ENCODE measurements at places on chromosomes 16 and 17. TPM values are rescaled to one million over a fixed set of nuclear protein-coding genes. Genes with fewer than 3 reads are reported as not detected.

The USP6 gene
- total RNA-seq = 0.37 TPM

The DNAI2 gene
- not detected for total RNA-seq

DNA sequence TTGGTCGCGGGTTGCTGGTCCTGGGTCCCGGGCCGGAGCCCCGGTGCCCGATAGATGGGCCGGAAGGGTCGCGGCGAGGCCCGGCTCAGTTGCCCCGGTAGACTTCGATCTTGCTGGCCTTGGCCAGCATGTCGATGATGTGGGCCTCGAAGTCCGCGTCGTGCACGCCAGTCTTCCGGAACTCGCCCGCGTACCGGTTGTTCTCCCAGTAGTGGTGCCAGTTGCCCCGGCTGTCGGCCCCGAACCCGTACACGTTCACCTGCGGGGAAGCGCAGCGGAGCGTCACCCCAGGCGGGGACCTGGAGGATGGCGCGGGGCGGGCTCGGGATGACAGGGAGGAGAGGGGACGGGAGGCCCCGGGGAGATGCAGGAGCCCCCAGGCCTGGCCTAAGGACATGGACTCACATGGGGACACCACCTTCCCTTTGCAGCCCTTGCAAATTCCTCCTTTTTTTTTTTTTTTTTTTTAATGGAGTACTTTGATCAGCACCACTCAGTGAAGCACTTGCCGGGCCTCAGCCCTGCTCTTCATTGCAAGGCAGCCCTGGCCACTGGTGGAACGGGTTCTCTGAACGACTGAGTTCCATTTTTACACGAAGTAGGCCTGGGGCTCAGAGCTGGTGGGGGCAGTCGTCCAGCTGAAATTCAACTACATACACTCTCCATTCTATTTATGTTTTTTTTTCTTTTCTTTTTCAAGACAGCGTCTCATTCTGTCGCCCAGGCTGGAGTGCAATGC is 35.1 kb downstream of the DDX19A start:
- DNase-seq = no peak

- no peak for DNase-seq
Observed at GRCh38 chr17:352421-353212, at the start of gene RPH3AL. Gene RPH3AL (minus strand): TSS chr17:352807. CDS start chr17:327543, 25,264 bp downstream.

DNA sequence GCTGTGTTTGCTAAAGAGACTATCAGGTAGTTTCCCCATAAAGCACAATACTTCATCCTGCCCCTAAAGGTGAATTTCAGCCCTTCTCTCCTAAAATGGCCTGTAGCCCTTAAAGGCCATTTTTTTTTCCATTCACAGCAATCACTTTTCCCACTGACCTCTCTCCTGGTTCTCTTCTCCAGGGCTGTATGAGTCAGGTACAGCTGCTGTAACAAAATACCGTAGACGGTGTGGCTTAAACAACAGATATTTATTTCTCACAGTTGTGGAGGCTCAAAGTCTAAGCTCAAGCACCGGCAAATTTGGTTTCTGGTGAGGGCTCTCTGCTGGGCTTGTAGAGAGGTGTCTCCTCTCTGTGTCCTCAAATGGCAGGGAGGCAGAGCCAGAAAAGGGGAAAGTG is 44.7 kb downstream of the ZNF18 start:
- DNase-seq = no peak

DNA sequence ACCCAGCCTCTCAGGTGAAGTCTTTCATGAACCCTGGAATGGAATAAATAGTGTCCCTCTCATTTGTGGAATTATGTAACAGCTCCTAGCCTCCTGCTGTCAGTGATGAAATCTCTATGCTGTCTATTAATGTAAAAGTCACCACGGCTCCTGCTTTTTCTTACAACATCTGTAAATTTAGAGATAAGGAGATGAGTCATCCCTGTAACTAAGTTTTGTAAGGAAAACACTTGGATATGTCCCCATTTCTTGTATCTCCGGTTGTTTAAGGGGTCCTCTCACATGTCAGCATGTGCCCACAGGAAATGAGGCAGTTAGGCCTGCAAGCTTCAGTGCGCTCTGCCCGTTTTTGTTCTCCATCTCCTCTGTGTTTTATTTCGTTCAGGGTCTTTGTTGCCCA is 2.8 kb upstream of the NAT9 start:
- DNase-seq = no peak

- DNase-seq = no peak
Observed at GRCh38 chr16:68884861-68885720, 41.8 kb downstream of the TANGO6 start.

The KIF2B gene
- not detected for total RNA-seq

The TMC7 gene
- not detected for total RNA-seq

The LCAT gene
- 15.8 TPM for total RNA-seq

DNA sequence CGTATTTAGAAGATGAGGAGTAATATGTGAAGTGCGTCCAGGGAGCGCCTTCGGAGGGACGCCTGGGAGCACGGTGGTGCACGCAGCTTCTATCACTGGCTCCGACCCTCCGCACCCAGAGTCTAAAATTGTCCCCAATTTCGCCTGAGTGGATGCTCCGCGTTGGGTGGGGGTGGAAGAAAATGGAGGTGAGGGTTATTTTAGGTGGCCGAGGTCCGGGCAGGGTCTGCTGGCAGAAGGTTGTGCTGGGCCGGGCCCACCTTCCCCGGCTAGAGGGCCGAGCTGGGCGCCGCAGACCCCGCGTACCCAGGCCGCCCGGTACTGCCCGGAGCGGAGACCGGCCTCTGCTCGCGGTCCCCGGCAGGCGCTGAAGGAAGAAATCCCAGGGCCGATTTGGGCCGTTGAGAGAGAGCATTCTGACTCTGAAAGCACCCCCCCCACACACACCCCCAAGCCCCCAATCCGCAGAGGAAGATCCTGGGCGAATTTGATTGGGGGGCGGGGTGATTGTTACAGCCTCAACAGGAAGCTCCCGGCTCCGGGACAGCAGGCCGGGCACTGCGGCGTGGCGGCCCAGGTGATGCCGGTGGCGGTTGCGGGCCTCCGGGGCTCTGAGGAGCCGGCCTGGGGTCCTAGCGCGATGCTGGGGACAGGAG is 3.0 kb downstream of the BAHCC1 start:
- no peak for DNase-seq

GRCh38 chr17:81090361-81091136 is 55.6 kb downstream of the BAIAP2 start:
- no peak for DNase-seq

DNA sequence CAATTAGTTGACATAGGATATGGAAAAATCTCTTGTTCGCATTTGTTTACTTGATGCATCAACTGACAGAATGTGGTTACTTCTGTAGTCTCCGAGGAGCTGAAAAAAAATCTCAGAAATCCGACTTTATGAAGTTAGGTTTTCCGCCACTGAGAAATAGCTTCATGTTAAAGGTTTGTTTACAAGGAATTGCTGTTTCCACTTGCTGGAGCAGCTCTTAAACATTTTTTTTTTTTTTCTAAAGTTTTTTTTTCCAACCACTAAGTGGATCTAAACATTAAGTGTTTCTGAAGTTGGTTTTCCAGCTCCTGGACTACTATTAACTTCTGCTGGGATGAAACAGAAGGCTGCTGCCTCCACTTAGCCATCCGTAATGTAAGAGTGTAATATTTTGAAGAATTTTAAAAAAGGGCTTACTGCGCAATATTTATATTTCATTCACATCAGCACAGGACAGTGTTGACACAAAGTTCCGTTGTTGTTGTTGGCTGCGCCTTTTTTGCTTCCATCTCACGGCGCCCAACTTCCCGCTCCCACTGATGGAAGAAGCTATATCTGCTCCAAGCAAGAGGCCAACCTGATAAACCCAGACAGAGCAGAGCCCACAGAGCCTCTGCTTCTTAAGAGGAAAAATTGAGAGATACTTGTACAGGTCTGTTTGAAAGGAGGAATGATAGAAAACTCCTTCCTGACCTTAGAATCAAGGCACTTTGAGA is 167.7 kb upstream of the KCNJ16 start:
- no peak for DNase-seq

DNA sequence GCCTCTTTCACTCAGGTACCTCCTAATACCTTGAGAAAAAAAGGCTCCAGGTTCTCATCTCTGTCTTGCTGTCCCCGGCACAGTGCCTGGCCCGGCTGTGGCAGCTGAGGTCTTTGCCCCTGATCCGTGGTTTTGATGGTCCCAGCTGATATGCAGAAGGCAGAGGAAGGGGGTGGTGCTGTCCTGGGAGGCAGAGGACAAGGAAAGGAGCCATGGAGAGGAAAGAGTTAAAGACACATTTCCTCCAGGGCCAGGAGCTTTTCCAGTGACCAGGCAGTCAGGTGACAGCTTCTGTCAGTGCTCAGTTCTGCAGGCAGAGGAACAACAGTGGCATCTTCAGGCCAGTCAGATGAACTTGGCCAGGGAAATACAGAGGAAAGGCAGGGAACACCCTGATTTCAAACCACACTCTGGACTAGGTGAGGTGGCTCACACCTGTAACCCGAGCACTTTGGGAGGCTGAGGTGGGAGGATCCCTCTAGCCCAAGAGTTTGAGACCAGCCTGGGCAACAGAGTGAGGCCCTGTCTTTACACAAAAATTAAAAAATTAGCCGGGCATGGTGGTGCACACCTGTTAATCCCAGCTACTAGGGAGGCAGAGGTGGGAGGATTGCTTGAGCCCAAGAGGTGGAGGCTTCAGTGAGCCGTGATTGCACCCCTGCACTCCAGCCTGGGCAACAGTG is 3.3 kb upstream of the COG1 start:
- DNase-seq = no peak

DNA sequence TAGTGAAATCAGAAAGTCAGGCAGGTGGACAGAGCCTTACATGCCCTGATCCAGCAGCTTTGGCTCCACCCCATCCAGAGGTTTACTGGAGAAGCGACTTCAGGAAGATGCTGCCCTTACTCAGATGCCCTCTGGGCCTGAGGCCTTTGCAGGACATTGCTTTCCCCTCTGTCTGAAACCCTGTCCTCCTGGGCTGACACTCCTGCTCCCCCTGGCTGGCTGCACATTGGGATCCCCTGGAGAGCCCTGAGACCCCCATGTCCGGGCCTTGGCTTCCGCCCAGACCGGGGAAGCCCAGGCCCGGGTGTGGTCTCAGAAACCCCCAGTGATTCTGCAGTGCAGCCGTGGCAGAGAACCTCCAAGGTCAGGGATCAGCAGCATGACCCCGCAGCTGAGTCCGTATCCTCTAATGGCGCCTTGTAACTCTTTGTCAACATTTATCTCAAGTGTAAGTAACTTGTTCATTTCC is 36.6 kb downstream of the BCO1 start:
- DNase-seq = no peak

The C17orf50 gene
- total RNA-seq = not detected

- no peak for DNase-seq
Observed at GRCh38 chr17:48728232-48729231, at the start of gene HOXB13. Gene HOXB13 (minus strand): TSS chr17:48728750. CDS start chr17:48728593, 157 bp downstream.

DNA sequence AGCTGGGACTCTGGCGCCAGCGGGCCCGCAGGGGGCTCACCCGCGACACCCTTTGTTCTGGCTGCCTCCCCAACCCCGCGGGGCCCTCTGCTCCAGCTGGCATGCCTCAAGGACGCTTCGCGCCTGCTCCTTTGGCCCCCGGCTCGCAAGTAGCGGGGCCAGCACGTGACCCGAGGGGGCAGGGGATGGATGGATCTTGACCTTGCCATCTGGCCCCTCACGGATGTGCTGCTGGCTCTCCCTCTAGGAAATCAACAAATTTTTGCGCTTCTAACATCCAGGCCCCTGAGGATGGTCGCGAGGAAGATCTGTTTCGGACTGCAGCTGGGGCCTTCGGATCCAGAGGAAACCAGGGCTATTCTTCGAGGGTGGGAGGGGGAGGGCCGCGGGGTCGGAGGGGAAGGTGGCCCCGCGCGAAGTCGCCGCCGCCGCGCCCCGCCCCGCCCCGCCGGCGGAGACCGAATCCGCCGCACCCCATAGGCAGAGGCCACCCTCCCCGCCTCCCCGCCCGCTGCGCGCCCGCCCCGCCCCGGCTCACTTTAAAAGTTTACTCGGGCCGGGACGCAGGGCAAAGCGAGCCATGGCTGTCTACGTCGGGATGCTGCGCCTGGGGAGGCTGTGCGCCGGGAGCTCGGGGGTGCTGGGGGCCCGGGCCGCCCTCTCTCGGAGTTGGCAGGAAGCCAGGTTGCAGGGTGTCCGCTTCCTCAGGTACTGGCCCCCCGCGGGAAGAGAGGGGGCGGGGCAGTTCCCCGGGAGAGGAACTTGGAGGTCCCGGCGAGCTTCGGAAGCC is at the start of gene ACSF2:
Gene ACSF2, plus strand, starts transcription at position 537 of the 790 bp plus-strand sequence. Its CDS starts 44 bp downstream, at position 581.
- peak; percentile 65 for DNase-seq

DNA sequence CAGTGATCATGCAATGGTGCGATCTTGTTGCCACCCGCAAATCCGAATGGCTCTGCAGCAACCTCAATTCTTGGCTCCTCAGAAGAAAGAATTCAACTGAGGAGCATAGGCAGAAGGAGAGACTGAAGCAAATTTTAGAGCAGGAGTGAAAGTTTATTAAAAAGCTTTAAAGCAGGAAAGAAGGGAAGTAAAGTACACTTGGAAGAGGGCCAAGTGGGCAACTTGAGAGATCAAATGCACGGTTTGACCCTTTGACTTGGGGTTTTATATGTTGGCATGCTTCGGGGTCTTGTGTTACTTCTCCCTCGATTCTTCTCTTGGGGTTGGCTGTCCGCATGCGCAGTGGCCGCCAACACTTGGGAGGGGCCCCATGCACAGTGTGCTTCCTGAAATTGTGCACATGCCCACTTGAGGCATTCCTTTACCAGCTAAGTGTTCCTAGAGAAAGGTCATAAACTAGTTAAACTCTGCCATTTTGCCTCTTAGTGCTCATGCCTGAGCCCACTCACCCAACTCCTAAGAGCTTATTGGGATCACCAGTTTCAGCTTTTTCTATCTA is 36.7 kb downstream of the ZNRF1 start:
- no peak for DNase-seq

DNA sequence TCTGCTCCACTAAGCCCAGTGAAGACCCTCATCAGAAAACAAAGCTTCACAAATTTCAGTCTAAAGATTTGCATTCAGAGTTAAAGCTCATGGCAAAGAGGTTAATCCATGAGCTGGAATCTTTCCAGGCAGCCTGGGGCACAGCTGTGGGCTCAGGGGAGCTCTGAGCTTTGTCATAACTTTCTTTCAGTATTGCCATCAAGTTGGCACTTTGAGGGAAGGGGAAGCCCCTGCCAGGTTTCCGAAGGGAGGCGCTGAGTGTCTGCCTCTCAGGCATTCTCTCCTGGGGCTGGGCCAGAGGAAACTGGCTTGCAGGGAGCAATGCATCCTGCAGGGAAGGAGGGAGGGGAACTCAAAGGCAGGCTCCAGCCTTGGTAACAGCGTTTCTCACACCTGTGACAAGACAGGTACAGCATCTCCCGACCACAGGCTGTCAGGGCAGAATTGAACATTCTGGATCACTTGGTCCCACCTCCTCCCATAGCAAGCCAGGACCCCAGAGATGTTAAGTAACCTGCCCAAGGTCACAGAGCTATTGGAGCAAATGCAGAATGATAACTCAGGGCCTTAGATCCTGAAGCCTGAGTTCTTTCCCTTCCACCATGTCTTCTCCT is 3.9 kb downstream of the LPO start:
- DNase-seq = no peak

- DNase-seq = no peak
Observed at GRCh38 chr16:81437865-81438264, 6.7 kb upstream of the CMIP start.

DNA sequence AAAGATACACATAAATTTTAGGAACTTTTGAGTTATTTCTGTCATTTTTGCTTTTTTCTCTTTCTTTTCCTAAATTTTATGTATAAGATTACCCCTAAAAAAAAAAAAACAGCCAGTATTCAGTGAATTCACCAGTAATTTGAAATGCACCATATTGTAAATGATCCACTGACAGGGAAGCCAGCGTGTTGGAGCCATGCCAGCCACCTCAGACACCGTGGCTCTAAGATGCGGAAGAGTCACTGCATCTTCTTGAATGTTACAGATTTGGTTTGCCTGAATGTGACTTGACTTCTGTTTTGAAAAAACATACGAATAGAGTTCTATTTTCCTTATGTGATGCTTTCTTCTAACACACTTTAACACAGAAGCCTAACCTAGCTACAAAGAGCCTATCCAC is 37.4 kb downstream of the CLUAP1 start:
- DNase-seq = no peak
